Left kidney (tissue), 8 donors: ENCODE measurements at places on chromosomes 3 and 15. TPM values are rescaled to one million over a fixed set of nuclear protein-coding genes. Genes with fewer than 3 reads are reported as not detected.

Gene SIDT1
- polyA plus RNA-seq, result 3.8 TPM

Gene COL6A5
- 0.07 TPM for polyA plus RNA-seq

Gene C3orf62
- polyA plus RNA-seq, result 13.1 TPM

Gene DPPA2
- polyA plus RNA-seq, result 1.0 TPM

Gene EEF1AKMT4
- polyA plus RNA-seq, result 2.2 TPM

Gene VWA5B2
- polyA plus RNA-seq, result 2.2 TPM

Gene CAV3
- polyA plus RNA-seq, result 0.48 TPM

Gene CPA3
- 0.48 TPM for polyA plus RNA-seq

Gene TNFAIP8L3
- polyA plus RNA-seq, result 2.2 TPM

Gene SPSB4
- polyA plus RNA-seq, result 14.8 TPM

Gene SEMA6D
- 41.4 TPM for polyA plus RNA-seq

Gene FEZF2
- not detected for polyA plus RNA-seq

Gene IL12A
- polyA plus RNA-seq, result 1.3 TPM
